ENCODE measurements at places on chromosomes 1 and 21. TPM values are rescaled to one million over a fixed set of nuclear protein-coding genes. Genes with fewer than 3 reads are reported as not detected.

Gene APP
- total RNA-seq: 210 TPM

Gene CNKSR1
- not detected for total RNA-seq

Gene NCF2
- 21.5 TPM for total RNA-seq

Gene RGS1
- total RNA-seq: 75.5 TPM

Gene AGBL4
- total RNA-seq: 0.66 TPM

Gene LY9
- 0.22 TPM for total RNA-seq

Gene SYF2
- total RNA-seq: 71.2 TPM

Gene GREM2
- total RNA-seq: not detected

Gene CA6
- total RNA-seq: not detected

Gene CTH
- 4.9 TPM for total RNA-seq

Gene CFHR3
- 0.33 TPM for total RNA-seq

All from subcutaneous adipose tissue (tissue), 4 donors.